ENCODE measurements at places on chromosomes 3 and 15.

- no peak for DNase-seq
Observed at GRCh38 chr3:103134023-103134724, 699.4 kb downstream of the ZPLD1 start.

- DNase-seq, result no peak
Observed at GRCh38 chr15:88797663-88798339, 5.4 kb upstream of the ACAN start.

GRCh38 chr3:37712918-37713817 is 148.5 kb upstream of the CTDSPL start:
- DNase-seq, result no peak

DNA sequence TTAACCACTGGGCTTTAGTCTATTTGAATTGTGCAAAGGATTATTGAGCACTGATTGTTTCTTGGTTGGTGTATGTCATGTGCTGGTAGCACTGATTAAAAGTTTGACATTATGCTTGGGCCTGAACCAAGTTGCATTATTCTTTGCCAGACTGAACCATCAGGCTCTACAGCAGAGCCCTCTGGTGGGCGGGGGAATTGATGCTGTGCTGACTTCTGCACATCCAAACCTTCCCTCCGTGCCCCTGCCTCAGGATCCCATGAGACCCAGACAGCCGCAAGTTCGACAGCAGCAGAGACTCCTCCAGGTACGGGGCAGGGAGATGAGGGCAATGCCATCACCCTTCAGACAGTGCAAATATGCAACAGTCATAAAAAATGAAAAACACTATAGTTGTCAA is 28.4 kb upstream of the P2RY12 start:
- no peak for DNase-seq

- no peak for DNase-seq
Observed at GRCh38 chr3:135314237-135314636, 519.2 kb downstream of the EPHB1 start.

DNA sequence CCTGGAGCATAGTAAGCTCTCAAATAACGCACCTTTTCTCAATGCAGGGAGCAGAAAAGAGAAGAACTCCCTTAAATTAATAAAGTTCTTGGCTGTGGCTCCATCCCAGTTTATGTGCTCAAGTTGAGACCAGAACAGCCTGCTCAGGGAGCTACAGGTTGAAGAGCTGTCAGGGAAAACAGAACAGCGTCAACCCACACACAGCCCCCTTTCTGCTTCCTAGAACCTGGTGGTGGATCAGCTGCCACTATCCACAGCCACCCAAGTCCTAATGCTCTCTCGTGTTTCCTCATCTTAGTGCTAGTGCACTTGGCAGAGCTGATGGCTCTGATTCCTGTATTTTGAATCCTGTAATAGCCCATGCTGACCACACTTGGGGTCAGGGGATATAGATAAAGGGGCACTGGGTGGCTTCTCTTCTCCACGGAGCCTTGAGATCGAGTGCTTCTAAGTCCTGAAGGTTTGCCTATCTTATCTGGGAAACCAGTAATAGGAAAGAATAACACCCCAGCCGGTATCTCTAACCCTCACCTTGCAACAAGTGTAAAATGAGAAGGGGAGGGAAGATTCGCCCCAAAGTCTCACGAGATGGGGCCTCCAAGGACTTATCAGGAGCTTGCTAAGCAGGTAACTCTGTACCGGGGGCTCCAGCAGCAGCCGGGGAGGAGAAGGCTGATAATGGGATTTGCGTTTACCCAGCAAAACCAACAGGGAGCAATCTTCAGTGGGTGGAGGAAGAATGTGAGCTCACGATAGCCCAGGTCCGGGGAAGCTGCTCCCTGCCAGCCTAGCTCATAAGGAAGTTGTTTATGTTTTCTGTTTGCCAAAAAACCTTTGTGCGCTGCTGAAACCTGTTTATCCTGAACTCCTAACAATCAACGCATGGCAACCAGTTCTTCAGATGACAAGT is 136.2 kb upstream of the ICE2 start:
- no peak for DNase-seq

DNA sequence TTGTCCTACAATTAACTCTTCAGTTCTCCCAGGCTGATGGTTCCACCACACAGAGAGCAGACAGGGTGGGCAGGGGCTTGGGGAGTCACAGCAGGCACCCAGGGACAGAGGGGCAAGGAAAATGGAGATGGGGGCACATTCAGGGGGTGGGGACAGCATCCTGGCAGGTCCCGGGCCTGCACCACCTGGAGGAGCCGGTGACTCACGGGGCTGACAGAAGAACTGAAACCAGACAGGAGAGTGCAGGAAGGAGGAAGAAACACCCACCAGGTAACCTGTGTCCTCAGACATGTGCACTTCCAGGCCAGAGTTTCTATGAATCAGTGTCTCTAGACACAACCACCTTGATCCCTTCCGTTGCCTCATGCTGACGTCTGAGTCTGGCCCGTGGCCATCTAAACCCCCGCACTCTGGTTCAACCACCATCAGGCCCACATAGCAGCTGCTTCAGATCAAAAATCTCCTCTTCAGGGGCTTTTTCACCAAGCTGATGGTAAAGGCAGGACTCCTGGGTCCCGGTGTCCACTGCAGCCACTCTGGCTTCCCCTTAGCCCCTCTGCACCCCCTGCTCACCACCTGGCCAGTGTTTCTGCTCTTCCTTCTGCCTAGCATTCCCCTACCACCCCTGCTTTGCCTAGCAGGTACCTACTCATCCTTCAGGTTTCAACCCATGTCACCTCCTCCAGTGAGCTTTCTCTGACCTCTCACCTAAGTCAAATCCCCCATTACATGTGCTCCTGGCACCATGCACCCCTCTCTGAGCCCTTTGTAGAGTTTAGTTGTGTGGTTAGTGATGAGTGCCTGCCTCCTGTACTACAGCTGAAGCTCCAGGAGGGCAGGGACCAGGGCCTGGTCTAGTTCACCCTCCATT is 16.5 kb upstream of the CYP11A1 start:
- no peak for DNase-seq

DNA sequence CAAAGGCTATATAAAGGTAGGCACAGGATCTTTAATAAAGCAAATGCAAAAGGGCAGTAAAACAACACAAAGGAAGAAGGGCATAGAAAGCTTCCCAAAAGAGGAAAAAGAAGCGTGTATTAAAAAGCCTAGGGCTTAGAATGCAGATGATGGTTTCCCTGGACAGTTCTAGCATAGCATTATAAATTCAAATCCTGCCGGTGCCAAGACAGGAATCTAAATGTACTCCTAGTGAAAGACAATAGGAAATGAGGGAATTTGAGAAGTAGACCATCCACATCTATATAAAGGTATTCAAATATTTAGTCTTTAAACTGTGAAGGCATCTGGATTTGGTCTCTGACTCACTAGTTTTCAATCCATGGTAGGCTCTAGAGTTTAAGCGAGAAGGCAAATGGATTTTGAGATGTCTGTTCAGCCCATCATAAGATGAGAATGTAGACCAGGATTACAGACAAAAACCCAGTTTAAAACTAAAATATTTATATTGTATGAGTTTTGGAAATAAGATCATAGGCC is 431.8 kb downstream of the TBL1XR1 start:
- DNase-seq, result no peak

DNA sequence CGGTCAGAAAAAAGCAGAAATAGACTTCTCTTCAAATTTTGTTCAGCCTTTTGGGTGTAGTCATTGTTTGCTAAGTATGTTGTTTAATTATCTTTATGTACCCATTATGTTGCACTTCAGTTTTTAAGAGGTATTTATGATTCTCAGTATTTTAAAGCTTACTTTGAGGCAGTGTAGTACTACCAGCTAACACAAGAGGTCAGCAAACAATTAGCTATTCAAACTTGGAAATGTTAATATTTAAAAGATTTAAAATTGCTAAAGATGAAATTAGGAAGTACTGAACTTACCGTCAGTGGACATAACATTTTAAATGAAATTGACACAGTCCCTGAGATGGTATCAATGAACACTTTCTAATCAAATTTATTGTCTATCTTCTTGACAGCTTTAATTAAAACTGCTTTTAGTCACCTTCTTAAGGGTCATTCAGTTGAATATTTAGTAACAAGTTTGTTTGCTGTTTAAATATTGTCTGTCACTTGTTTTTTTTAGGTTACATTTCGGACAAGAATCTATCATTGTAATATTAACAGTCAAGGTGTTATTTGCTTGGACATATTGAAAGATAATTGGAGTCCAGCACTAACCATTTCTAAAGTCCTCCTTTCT is 28.1 kb downstream of the NKIRAS1 start:
- no peak for DNase-seq

- DNase-seq, result no peak
Observed at GRCh38 chr3:185657211-185657610, 71.1 kb downstream of the SENP2 start.

DNA sequence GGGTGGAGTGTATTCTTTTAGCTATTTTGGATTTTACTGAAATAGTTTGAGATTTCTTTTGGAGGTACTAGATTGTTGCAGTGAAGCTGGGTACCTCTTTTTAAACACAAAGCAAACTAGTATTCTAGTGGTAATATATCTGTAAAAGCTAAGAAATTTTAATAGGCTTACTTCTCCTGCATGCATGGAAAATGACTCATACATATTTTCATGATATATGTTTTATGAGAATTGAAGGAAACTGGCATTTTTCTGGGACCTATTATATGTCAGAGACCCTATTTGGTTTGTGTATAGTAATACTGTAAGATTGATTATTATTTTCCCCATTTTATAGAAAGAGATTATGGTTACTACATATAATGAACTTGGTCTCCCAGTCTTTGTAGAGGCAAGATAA is 851.0 kb downstream of the DIPK2A start:
- no peak for DNase-seq

DNA sequence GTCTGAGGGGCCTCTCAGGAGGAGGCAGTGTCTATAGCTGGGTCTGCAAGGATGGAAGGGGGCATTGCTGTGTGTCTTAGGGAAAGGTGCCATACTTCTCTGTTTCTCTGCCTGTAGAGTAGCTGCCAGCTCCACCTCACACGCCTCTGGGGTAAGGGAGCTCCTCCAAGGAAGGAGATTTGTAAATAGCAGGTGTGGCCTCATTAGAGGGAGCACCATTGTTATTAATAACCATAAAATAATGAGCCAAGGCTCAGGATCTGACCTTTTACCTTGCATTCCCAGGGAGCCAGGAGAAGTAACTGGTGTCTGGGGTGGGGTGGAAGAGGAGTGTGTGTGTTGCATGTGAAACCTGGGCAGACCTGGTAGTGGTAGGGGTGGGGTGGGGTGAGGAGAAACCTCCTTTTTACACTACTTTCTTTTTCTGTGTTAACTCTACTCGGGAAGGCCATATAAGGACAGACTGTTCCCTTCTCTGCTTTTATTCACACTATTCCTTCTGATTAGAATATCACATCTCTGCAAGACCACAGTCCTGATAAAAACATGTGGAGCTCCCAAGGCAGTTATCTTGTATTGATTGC is 2.2 kb upstream of the C15orf39 start:
- DNase-seq, result no peak

GRCh38 chr15:89423981-89424380 is 72.4 kb downstream of the RHCG start:
- DNase-seq, result no peak

- no peak for DNase-seq
Observed at GRCh38 chr3:40504636-40505430, 1.0 kb upstream of the ZNF620 start.

DNA sequence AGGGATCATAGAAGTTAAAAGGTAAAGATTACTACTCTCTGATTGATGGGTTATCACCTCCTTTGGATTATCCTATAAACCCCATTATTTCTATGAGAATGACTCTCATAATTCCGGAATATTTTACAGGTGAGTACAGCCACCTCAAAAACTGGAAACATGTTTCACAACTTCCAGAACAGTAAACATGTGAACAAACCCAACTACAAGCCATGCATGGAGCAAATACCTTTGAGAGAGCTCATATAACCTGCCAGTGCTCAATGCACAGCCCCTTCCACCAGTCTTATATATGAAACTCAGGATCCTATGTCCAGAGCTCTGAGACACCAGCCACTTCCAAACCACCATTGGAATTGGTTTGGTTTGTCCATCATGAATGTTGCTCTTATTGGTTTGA is 208.0 kb downstream of the MECOM start:
- DNase-seq, result no peak

DNA sequence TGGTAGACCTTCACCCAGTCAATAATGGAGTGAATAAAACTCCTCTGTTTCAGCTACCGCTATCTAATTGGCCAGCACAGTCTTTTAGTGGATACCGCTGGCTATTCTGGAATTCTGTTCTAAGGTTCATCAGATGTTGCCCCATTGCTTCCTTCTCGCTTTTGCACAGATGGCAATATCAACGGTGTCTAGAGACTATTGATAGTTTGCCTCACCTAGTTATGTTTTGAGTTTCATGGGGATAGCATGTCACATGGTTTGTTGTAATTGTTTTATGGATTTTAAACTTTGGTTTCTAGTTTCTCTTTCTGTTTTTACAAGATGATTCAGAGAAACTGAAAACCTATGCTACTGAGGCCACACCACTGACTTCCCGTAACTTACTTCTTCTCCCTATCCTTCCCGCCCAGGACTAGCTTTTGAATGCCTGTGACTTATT is 2.0 kb downstream of the XRN1 start:
- no peak for DNase-seq

DNA sequence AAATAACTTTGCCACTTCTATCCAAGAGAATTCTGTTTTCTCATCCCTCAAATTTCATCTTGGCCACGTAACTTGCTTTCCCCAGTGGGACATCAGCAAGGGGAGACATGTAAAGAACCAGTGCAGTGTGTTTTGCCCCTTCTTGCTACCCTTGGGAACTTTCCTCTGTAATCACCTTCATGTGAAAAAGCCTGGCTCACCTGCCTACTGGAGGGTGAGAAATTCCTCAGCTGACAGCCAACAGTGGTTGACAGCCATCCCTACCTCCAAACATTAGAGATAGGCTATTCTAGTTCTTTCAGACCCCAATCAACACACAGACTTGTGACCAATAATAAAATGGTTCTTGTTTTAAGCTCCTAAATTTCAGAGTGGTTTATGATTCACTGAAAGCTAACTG is 333.9 kb upstream of the TBC1D5 start:
- DNase-seq, result no peak

DNA sequence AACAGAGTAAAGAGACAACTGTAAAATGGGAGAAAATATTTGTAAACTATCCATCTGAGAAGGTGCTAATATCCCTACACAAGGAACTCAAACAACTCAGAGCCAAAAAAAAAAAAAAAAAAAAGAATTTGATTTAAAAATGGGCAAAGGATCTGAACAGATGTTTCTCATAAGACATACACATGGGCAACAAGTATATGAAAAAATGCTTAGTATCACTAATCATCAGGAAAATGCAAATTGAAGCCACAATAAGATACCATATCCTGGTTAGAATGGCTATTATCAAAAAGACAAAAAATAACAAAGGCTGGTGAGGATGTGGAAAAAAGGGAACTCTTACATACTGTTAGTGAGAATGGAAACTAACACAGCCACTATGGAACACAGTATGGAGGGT is 36.2 kb downstream of the TXNRD3 start:
- no peak for DNase-seq

DNA sequence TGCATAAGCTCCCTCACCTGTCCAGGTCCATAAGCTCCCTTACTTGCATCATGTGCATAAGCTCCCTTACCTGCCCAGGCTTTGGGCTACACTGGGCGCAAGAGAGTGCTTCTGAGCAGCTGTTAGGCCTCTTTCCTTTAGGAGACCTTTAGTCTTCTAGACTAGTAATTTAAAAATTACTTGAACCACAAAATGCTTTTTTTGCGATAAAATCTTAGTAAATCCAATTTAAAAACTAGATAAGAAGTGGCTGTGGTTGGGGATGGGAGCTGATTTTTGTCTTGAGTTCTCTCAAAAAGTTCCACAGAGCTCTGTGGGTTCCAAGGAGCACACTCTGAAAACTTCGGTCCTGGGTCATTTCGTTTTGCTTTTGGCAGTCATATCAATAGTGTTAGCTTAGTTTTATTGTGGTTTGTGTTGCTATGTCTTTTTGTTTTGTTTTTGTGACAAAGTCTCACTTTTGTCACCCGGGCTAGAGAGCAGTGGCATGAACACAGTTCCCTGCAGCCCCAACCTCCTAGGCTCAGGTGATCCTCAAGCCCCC is 6.7 kb downstream of the CEMIP start:
- no peak for DNase-seq

Data from stimulated activated CD8-positive, alpha-beta memory T cell treated with anti-CD3 and anti-CD28 coated beads, Interleukin-15, amount 100 ng/mL, for 24 hours (primary cell).